ENCODE measurements at places on chromosomes 6 and 20.
A peak's percentile ranks its signal among the peaks of the same experiment; 100 is the strongest.

- DNase-seq, result no peak
These were observed 6.3 kb upstream of the MROH8 start for GRCh38 chr20:37185686-37186085.

DNA sequence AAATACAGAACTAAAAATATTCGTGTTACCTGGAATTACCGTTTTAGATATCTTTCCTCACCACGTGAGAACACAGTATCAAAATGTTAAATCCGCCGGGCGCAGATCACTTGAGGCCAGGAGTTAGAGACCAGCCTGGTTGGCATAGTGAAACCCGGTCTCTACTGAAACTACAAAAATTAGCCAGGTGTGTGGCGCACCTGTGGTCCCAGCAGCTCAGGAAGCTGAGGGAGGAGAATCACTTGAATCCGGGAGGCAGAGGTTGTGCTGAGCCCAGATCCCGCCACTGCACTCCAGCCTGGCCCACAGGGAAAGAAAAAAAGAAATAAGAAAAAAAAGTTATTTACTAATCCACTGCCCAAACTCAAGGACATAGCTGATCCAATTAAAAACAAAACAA, 4.8 kb upstream of the DDX43 start:
- DNase-seq, result no peak

DNA sequence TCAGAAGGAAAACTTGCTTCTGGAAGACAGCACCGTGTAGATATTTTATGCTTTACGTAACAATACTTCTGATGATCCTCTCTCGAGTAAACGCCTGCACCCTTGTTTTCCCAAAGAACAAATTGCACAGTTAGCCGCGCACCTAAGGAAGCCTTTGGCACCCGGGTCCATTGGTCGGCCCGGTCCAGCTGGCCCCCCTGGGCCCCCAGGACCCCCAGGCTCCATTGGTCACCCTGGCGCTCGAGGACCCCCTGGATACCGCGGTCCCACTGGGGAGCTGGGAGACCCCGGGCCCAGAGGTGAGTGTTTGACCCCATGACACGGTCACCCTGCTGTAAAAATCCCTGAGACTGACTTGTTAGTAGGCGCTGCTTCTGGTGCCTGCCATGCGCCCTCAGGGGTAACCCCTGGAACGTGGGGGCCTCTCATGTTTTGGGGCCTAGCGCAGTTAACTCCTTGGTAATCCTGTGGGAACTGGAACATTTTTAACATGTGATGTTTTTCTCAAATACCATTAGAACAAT, 20.2 kb downstream of the COL9A3 start:
- no peak for DNase-seq

DNA sequence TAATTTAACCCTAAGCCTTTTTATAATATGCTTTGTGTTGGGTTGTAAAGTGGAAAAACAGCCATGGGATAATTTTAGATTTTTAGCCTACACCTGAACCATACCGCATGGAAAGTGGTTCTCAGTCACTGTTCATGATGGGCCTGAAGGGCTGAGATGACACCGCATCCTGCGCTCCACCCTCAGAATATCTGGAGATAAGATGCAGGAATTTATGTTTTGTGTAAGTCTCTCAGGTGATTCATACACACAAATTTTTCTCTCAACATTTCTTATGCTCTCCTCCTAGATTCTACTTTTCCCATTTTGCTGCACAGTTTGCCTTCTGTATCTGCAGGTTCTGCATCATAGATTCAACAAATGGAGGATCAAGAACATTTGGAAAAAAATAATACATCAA, 191.3 kb upstream of the PHACTR1 start:
- DNase-seq, result no peak

- no peak for DNase-seq
These were observed 20.1 kb downstream of the SLCO4A1 start for GRCh38 chr20:62662422-62662821.

- DNase-seq, result no peak
These were observed 50.6 kb upstream of the RNF182 start for GRCh38 chr6:13874191-13874549.

GRCh38 chr20:24109008-24109407, 120.4 kb upstream of the GGTLC1 start:
- DNase-seq, result no peak

GRCh38 chr6:6704103-6705060, 115.9 kb downstream of the LY86 start:
- DNase-seq, result no peak

- DNase-seq, result no peak
These were observed 15.3 kb downstream of the PNLDC1 start for GRCh38 chr6:159815410-159815809.

DNA sequence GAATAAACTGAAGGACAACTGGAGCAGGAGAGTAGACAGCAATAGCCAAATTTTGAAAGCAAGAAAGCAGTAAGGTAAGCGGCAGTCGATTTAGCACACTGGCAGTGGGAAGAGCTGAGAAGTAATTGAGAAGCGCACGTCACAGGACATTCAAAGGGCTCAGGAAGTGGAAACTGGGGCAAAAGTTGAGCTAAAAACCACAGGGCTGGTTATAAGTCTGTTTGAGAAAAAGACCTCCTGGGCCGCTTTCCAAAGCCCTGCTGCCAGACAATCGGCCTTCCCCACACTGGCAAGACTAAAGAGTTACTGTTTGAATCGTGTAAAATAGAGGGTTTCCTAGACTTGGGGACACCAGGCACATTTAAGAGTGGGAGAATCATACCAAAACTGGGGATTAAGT, 161.4 kb downstream of the DNAH8 start:
- DNase-seq, result no peak

DNA sequence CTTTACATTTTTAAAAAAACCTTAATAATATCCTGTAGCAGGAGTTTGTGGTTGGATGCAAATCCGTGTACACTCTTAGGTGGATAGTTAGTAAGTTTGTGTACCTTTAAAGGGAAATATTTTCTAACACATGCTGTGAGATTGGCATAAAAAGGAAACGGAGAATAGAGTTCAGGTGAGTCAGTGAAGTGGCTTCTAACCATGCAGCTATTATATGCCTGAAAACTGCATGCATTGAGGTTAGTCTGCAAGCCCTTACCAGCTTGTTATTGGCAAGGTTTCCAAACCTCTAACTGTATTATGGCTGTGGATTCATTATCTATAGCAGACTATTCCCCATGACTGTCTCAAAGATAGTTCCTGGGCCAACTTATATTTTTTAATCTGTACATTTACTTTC, 420.6 kb upstream of the MMS22L start:
- no peak for DNase-seq

- no peak for DNase-seq
These were observed 82.1 kb downstream of the PREP start for GRCh38 chr6:105320765-105321164.

DNA sequence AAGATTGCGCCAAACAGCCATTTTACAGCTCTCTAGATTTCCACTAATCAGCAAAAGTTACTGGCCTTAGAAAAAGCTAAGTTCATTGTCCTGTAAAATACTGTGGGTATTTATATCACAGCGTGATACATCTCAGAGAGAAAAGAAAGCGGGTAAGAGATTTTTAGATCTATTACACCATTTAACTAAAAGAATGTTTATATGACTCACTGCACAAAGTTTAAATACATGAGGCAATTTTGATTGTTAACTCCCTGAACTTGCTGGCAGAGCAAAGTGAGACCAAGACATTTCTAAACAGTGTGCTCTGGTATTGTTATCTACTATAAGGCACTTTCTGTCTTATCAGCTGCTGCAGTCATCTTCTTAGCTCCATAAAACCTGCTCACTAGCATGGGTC, 314.3 kb downstream of the EPHA7 start:
- DNase-seq, result no peak

DNA sequence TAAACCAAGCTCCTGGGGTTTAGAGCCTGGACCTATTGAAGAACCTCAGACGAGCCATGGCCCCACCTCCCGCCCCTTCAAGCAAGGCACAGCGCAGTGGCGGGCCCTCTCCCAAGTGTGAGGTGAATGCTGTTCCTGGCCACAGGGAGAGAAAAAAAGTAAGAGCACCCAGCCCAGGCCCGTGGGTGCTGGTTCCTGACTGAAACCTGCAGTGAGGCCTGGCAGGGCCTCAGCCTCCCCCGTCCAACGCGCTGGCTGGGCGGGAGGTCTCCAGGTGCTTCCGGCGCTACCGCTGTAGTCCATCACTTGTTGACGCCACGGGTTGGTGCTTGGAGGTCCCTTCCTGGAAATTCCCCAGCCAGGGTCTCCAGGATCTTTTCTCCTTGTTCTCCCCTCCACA, 5.5 kb upstream of the FAM83C start:
- no peak for DNase-seq

DNA sequence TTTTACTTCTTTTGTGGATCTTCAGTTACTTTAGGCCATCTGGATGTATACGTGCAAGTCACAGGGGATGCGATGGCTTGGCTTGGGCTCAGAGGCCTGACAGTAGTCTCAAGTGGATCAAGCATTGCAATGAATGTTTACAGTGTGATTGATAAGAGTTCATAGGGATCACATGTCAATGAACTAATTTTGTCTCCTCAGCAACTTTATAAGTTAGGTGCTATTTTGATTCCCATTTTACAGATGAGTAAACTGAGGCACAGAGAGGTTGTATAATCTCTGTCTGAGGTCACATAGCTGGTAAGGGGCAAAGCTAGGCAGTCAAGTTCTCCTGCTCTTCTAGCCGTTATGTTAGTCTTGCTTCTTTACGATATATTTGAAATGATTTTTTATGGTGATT, 13.5 kb downstream of the MEI4 start:
- no peak for DNase-seq

DNA sequence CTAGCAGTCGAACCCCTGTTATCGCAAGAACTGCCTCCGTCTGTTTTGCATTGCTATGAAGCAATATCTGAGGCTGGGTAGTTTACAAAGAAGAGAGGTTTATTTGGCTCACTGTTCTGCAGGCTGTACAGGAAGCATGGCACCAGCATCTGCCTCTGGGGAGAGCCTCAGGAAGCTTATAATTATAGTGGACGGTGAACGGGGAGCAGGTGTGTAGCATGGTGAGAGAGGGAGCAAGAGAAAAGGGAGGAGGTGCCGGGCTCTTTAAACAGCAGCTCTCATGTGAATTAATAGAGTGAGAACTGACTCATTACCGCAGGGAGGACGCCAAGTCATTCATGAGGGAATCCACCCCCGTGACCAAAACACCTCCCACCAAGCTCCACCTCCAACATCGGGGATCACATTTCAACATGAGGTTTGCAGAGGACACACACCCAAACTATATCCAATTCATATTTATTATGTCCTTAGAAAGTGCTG, 172.6 kb upstream of the KCNG1 start:
- no peak for DNase-seq

- no peak for DNase-seq
These were observed 36.8 kb downstream of the CENPW start for GRCh38 chr6:126376682-126377081.

DNA sequence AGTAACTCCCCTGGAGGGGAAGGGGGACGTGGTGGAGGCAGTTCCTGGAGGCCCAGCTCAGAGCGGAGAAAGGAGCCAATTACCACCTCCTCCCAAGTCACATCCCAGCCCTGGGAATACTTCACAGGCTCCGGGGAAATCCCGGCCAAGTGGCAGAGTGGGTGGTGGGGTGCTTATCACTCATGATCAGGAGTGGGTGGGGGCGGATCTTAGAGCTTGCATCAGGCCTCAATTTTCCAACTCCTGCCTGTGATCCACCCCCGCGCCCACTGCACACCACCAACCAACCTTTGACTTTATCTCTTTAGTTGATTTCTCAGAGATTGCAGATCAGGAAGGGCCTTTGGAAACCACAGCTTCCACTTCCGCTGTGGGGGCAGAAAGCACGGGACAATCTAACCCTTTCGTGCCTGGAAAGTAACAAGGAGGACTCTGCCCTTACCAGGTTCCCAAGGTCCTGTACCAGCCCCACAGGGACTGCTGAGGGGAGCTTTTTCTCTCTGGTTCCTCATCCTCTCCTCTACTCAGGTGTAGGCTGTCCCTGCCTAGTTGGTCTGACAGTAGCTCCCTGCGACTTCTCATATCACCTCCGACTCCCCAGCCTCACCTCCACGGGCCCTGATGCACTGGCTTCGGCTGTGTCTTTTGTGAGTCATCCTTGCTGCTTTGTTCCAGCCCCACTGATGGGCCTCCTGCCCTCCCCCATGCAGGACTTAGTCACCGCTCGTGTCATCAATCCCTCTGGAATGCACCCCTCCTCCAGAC, 24.9 kb upstream of the IER3 start:
- peak; percentile 83 for DNase-seq

DNA sequence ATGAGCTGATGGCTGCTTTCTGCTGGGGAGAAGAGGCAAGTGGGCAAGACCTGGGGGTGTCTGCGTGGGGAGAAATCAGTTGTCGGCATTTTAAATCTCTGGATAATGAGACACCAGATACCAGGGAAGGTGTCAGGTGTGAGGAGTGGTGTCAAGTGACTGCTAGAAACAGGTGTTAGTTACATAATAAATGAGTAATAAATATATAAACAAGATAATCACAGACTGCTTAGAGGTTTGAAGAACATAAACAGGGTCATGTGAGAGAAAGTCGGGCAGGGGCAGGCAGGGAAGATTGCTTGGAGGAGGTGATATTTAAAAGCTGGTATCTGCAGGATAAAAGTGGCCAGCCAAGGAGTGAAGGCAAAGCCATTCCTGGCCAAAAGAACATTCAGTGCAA, 87.2 kb upstream of the RIN2 start:
- DNase-seq, result no peak

DNA sequence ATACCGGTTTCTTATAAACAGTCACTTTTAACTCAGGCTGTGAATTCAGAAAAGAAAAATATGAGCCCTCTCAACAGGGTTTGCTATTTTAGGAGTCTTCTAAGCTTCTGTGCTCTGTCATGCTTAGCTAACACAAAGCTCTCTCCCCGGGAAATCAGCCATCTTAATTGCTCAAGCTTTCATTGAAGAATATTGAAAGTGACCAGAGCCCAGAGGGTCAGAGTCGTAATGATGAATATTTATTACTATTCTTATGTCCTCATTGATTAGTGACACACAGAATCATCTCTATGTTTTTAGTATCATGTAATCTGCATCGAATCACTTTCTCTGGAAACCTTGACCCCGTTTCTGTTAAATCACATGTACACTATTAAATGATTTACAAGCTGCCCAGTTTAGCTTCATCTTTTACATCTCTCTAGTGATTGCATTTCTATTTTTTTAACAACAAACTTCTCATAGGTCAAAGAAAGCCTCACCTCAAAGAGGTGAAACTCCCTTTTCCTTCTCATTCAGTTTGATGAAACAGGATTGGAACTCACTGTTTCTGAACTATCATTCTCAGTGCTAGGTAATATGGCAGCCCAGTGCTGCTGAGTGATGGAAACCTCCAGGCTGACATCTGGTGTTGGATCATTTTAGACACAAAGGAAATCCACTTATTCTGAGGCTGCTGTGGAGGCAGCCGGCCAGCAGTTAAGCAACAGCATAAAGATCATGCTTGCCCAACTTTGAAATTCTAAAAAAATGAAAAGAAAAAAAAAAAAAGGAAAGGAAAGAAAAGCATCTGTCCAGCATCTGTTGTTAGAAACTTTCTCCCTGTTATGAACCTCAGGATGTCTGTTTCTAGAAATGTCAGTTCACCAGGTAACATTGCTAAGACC, 96.3 kb downstream of the RFPL4B start:
- no peak for DNase-seq

DNA sequence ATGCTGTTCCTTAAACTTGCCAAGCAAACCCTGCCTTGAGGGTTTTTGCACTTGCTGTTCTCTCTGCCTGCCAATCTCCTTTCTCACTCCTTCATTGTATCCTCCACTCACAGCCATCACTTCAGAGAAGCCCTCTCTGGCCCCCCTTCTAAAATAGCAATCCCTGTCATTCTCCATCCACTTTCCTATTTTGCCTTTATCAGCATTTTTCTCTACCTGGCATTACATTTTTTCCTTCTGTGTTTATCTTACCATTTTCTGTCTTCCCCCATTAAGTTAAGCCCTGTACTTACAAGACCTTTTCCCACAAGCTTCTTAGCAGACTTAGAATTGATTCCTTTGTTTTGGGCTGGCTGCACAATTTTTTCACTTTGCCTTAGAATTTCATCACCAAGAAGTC, 26.6 kb upstream of the TNFRSF21 start:
- no peak for DNase-seq

Data from stimulated activated CD4-positive, alpha-beta T cell treated with anti-CD3 and anti-CD28 coated beads, Interleukin-4, amount 100 ng/mL, for 1 hour (primary cell).